ENCODE measurements at places on chromosomes 1 and 21.

DNA sequence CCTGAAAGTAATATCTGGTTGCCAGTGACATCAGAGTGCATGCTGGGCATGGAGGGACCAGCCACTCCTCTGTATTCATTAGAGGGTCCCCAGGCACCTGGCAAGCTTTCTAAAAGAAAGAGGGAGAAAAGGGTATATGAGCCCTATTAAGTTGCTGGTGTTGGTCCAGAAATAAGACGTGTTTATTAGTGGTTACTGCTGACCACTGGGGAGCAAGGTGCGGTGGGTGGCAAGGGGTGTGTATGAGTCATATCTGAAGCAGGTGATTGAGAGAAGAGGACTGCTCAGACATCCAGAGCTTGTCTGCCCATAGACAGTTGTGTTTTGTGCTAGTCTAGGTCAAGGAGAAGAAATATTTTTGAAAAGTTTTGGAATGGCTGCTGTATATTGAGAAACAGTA is 298.1 kb downstream of the TM2D1 start:
- no peak for DNase-seq

GRCh38 chr1:6419804-6420453 is at the start of gene HES2:
Gene HES2 (minus strand): TSS chr1:6419919. CDS start chr1:6419820, 99 bp downstream.
- DNase-seq: peak; percentile 63

GRCh38 chr1:104248385-104248784 is 498.7 kb downstream of the AMY1C start:
- DNase-seq: no peak

- DNase-seq: no peak
These were observed 27.2 kb upstream of the TTF2 start for GRCh38 chr1:117032681-117033539.

GRCh38 chr21:42829954-42830353 is 49.4 kb downstream of the WDR4 start:
- DNase-seq: no peak

DNA sequence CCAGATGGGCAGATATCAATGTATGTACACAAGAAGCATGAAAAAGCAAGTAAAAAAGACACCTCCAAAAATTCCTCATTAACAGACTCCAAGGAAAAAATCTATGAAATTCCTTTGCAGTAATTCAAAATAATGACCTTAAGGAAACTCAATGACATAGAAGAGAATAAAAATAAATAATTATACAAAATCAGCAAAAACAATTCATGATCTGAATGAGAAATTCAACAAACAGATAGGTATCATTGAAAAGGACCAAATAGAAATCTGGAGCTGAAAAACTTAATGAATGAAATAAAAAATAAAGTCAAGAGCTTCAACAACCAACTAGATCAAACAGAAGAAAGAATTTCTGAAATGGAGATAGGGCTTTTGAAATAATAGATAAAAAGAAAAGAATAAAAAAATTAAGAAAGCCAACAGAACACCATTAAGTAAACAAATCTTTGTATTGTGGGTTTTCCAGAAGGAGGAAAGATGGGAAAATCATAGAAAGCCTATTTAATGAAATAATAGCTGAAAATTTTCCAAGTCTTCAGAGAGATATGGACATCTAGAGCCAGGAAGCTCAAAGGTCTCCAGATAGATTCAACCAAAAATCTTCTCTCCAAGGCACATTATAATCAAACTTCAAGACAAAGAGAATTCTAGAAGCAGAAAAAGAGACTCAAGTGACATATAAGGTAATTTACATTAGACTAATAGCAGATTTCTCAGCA is 52.0 kb upstream of the KCNK1 start:
- DNase-seq: peak; percentile 17

DNA sequence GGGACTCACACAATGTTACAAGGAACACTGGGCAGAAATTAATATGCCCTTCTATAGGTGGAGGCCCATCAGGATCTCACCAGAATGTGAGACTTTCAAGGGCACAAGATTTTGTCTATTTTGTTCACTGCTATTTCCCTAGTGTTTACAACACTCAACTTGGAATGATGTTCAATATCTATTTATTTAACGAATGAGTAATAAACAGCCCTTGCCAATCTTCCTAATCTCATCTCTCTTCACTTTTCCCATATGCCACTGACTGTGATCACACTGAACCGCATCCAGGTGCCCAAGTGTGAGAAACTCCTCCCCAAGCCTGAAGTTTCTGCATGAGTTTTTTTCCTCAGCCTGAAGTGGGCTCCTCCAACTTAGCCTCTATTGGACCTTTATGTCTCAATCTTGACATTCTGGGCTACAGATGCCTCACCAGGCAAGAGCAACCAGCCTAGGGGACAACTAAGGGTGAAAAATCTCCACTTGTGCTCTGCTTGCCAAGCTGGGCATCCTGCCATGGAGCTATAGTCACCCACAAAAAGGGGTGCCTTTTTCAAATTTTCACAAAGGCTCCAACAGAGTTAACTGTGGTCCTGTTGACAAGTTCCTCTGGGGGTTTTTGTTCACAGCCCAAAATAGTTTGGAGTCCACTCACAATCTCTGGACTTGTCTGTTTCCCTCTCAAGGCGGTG is 105.6 kb downstream of the PLPP3 start:
- no peak for DNase-seq

GRCh38 chr1:143661418-143662101 is 310.2 kb downstream of the FAM72C start:
- no peak for DNase-seq

DNA sequence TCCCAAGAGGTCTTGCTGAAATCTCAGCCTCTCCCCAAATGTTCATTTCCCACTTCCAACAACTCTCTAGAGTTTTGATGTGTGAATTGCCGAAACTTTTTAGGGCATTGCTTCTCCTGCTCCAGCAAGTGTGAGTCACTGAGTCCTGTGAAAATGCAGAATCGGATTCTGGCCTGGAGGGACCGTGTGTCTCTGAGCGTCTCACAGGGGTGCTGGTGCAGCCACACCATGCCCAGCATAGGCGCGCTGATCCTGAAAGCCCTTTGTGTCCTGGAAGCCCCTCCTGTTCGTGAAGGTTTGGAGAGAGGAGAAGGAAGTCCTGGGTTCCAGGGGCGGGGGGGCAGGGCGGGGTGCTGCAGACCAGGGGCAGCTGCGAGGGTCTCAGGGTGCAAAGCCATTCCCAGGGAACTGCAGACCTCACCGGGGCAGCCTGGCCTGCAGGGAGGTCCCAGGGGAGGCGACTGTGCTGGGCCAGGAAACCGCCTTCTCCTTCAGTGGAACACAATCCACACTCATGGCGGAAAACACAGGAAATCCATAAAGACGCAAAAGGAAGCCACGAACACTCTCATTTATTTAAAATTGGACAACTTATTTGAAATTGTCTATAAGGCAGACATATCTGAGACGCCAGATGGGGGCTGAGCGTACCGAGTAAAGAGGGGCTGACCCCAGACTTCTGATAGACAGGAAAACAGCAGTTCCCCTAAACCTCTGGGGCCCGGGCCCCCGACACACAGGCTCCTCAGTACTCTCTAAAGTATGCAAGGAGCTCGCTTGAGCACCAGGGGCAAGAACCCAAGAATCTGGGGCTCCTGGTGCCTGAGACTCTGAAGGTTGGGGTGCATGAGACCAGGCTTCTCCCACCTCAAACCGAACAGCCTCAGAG is 43.5 kb upstream of the ADARB1 start:
- DNase-seq: no peak

- no peak for DNase-seq
These were observed 69.9 kb upstream of the TRAPPC10 start for GRCh38 chr21:43942201-43942600.

GRCh38 chr1:153538315-153538821 is 2.4 kb downstream of the S100A5 start:
- no peak for DNase-seq

DNA sequence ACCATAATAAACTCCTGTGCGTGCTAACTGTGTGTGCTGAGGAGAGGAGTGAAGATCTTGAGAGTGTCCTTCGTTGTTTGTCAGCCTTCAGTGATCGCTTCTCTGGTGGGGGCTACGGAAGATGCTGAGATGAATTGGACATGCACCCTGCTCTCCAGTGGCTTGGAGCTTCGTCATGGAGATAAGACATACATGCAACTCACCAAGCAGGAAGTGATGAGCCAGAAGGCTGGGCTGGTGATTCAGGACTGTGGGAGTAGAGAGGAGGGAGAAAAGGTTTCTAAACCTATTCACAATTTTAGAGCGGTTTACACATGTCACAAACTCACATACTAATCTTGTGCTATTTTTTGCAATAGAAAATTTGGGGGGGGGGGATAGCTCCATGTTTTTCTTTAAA is 128.9 kb upstream of the ADAR start:
- peak; percentile 64 for DNase-seq

GRCh38 chr1:241417258-241417657 is 60.3 kb upstream of the RGS7 start:
- DNase-seq: no peak

DNA sequence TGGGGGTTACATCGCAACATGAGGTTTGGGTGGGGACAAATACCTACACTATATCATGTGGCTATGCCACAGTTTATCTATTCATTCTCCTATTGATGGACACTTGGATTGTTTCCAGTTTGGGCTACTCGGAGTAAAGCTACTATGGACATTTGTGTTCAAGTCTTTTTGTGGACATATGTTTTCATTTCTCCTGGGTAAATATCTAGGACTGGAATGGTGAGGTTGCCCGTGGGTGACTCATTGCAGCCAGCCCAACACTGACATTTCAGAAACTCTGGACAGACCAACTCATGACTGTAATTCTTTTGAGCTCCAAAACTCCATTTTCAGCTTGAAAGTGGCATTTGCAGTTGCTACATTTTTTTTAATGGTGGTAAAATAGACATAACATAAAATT is 82.7 kb downstream of the KAZN start:
- DNase-seq: no peak

- no peak for DNase-seq
These were observed 29.8 kb upstream of the VTCN1 start for GRCh38 chr1:117240547-117240946.

DNA sequence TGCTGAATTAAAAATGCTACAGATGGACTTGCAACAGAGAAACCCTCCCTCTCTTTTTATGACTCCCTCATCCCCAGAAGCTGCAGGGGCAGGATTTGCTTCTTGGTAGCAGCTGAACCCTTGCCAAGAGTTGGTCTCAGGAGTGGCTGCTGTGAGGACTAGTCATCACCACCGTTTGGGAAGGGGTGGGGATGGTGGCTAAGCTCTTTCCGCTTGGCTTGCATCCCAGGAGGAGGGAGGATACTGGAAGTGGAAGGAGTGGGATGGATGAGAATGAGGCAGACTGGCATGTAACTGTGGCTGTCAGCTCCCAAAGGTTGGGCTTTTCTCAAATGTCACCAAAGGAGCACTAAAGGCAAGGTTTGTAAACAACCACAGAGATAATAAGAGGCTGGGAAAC is 50.8 kb upstream of the COL24A1 start:
- peak; percentile 32 for DNase-seq

DNA sequence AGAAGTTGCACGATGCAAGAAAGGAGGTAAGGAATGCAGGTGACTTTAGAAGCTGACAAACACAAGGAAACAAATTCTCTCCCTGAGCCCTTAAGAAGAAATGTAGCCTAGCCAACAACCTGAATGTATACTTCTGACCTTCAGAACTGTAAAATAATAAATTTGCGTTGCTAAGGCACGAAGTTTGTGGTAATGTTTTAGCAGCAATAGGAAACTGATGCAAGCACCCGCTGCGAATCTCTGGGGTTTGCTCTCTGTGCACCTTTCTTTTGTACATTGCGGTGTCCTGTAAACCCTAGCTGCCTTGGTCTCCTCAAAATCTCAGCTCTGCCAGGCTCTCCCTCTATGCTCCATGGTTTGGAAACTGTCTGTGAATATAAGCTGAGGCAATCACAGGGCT is 15.1 kb downstream of the CD53 start:
- DNase-seq: no peak

DNA sequence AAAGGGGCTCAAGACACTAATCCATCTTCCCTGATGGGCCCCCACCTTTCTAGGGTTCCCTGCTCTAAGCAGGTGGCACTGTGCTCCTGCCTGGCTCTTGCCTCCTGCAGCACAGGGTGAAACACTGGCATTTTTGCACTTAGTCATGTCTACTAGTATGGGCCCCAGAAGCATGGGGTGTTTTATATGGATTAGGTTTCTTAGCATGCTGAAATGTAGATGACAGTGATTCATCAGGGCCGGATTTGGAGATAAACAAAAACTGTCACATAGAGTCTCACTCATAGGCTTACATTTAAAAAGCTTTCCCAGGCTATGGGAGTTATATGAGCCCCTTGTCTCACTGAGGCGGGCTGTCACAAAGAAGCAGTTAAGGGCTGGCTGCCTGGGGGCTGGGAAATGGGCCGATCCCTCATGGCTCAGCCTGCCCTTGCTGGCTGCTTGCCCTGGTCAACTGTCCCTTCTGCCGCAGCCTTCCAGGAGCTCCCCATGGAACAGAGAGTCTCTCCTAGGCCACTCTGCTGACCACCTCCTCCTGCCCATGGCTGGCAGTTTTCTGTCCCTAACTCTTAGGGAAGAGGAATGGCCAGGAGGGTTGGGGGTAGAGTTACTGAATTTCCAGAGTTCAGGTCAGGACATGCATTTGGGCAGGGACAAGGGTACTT is 6.5 kb downstream of the GALNT2 start:
- DNase-seq: no peak

GRCh38 chr1:81242103-81242502 is 558.6 kb upstream of the ADGRL2 start:
- DNase-seq: no peak

Measured in DMS53 (cell line).